ENCODE measurements at places on chromosomes 1 and 21.

GRCh38 chr1:70324683-70325082 lies 29.8 kb downstream of the ANKRD13C start:
- DNase-seq: no peak

DNA sequence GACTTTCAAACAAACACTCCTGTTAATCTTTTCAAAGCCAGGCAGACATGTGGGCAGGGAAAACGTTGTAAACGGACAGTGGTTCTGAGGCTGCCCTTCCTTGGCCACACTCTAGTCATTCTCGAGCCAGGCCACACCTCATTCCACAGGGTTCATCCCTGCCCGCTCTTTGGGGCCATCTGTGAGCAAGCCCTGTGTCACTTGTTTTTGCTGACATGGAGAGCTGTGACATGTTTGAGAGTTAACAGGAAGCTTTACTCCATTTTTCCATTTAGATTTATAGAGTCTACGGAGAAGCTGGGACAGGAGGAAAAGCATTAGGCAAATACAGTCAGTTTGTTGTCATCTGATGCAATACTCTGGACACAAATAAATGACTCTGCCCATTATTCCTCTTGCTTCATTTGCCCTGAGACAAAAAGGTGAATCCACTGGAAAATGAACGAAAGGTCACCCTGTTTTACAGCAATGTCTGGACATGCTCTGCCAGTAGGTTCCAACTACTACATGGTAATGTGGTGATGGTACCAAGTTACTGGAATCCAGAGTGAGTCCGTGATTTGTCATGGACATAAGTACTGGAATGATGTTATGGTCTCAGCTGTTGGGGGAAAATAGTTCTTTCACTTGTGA lies 126.9 kb downstream of the CLIC6 start:
- no peak for DNase-seq

GRCh38 chr1:201693890-201694607 lies 134.9 kb upstream of the IPO9 start:
- DNase-seq: no peak

DNA sequence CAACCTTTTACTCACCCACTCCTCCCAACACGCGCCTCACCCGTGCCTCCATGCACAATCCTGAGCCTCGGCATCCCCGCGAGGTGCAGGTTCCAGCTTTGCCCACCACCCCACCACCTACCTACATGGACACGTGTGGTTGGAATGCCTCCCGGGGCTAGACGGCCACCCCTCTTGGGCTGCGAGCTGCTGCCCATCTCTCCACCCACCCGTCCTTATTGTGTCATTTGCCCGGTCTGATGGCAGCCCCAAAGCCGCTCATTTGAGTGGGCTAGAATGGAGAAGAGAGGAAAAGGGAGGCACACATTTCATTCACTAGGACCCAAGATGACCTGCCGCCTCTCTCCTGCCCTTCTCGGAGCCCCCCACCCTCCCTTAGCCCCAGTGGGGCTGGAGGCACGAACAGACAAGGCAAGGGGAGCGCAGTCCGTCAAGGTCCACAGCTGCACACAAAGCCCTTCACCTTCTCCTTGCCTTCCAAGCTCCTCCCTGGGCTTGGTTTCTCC lies 785 bp downstream of the ZNF697 start:
- DNase-seq: no peak

DNA sequence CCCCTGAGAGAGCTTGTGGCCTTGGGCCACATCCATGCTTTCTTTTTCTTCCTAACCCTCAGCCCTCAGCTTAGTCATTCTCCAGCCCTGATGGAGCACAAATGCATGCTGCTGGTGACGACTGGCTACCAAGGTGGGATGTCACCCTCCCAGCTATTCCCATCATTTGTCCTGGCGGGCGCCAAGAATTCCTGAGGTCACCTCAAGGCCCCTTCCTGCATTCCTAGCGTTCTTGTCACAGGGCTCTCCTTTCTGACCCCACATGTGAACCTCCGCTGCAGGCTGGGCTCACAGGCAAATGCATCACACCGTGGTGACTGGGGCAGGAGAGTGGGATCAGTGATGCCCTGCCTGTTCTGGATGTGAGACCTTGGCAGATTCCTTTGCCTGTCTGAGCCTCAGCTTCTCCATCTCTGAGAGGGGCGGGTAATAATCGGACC lies 53.4 kb upstream of the IFFO2 start:
- DNase-seq: no peak

DNA sequence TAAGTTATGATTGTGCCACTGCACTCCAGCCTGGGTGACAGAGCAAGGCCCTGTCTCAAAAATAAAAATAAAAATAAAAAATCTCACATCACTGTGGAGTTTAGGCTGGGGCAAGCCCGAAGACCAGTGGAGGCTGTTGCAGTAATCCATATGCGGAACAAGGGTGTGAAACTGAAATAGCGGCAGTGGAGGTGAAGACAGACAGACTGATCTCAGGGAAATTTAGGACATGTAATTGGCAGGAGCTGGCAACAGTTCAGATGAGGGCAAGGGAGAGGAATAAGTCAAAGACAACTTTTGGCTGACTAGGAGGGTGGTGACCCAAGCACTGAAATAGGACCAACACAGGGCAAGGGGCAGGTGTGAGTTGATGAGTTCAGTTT lies 8.4 kb downstream of the ARMH1 start:
- no peak for DNase-seq
